H9 (cell line): ENCODE measurements at places on chromosomes 6 and 20.
A peak's percentile ranks its signal among the peaks of the same experiment; 100 is the strongest.

DNA sequence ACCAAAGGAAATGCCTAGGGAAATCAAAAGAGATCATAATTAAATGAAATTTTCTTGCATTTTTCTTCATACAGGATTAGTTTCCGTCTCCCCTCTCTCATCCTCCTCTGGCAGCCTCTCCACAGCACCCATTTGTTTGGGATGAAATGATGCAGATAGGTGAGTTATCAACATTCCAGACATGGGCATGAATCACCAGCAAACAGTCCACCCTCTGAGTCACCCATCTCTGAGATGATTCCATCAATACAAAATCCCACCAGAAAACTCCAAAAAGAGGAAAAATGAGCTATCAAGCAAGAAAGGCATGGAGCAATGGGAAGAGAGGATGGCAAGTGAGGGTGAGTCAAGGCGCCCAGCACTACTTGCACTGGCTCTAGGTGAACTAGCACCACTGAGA is 11.4 kb downstream of the MC3R start:
- H3K4me1 ChIP-seq, result no peaks in the 10 kb centered on the region
- H3K4me3 ChIP-seq, result no peak overlapping the region
- no peak overlapping the region for H3K27ac ChIP-seq

GRCh38 chr6:165575158-165575549 is 87.9 kb downstream of the PDE10A start:
- no peak for DNase-seq
- no peaks in the 10 kb centered on the region for H3K27me3 ChIP-seq
- no peaks in the 10 kb centered on the region for H3K36me3 ChIP-seq
- H3K4me1 ChIP-seq, result 0 out of 2 replicates have a peak, but pooled peaks cover 1% of the 10 kb centered on the region

DNA sequence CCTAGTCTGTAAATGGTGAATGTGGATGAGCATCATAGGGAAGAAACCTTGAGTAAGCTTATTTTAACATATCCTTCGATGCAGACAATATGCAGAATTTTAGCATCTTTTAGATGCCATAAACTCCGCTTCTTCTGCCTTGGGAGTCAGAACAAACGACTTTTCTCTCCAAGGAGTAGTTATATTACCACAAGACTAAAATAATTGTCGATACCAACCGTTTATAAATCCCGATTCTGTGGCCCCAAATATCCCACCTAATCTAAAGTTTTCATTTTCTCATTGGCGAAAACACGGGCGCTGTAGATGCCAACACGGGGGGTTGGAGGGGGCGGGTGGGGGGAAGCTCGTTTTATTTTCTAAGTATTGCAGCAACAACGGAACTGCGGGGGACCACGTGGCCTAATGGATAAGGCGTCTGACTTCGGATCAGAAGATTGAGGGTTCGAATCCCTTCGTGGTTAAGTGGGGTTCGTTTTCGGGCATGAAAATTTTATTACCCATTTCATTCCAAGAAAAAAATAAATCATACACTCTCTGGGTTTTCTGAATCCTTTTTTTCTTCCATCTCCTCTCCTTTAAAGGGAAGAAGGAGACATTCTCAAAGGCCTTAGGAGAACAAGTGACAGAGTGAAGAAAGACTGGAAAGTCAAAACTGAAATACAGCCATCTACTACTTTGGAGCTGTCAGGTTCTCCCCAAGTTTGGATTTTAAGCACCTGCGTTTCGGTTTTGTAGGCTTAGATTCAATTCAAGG is 65.5 kb upstream of the BTN3A2 start:
- no peaks in the 10 kb centered on the region for H3K36me3 ChIP-seq
- H3K4me1 ChIP-seq, result no peaks in the 10 kb centered on the region
- no peak overlapping the region for H3K27ac ChIP-seq
- no peaks in the 10 kb centered on the region for H3K27me3 ChIP-seq

- H3K36me3 ChIP-seq, result no peaks in the 10 kb centered on the region
- DNase-seq, result no peak
- H3K4me3 ChIP-seq, result no peak overlapping the region
- peaks cover 16% of the 10 kb centered on the region for H3K27me3 ChIP-seq
- no peak overlapping the region for H3K27ac ChIP-seq
- peaks cover 2% of the 10 kb centered on the region; the same call in 1 of the 2 replicates for H3K4me1 ChIP-seq
Measured at GRCh38 chr6:26497610-26498009, 2.5 kb upstream of the BTN1A1 start.

GRCh38 chr6:169798764-169799473 is 47.5 kb downstream of the ERMARD start:
- H3K4me3 ChIP-seq, result no peak overlapping the region
- no peak overlapping the region for H3K27ac ChIP-seq
- no peak for DNase-seq
- H3K27me3 ChIP-seq, result no peaks in the 10 kb centered on the region
- no peaks in the 10 kb centered on the region for H3K4me1 ChIP-seq
- no peaks in the 10 kb centered on the region for H3K36me3 ChIP-seq

- no peaks in the 10 kb centered on the region for H3K27me3 ChIP-seq
- peaks cover 15% of the 10 kb centered on the region for H3K4me1 ChIP-seq
- DNase-seq, result no peak
- peaks cover 4% of the 10 kb centered on the region; the same call in 1 of the 3 replicates for H3K36me3 ChIP-seq
- no peak overlapping the region for H3K4me3 ChIP-seq
Measured at GRCh38 chr20:31712112-31712553, 10.5 kb downstream of the BCL2L1 start.

GRCh38 chr6:109801794-109802193 is 110.7 kb downstream of the FIG4 start:
- H3K36me3 ChIP-seq, result peaks cover 2% of the 10 kb centered on the region; the same call in 1 of the 2 replicates
- H3K4me1 ChIP-seq, result peaks cover 5% of the 10 kb centered on the region; the same call in 1 of the 2 replicates
- no peak overlapping the region for H3K4me3 ChIP-seq
- no peak overlapping the region for H3K27ac ChIP-seq

GRCh38 chr6:47247227-47247797 is 62.4 kb downstream of the TNFRSF21 start:
- H3K27me3 ChIP-seq, result no peaks in the 10 kb centered on the region
- DNase-seq, result no peak
- H3K4me1 ChIP-seq, result no peaks in the 10 kb centered on the region
- peaks cover 24% of the 10 kb centered on the region for H3K36me3 ChIP-seq

DNA sequence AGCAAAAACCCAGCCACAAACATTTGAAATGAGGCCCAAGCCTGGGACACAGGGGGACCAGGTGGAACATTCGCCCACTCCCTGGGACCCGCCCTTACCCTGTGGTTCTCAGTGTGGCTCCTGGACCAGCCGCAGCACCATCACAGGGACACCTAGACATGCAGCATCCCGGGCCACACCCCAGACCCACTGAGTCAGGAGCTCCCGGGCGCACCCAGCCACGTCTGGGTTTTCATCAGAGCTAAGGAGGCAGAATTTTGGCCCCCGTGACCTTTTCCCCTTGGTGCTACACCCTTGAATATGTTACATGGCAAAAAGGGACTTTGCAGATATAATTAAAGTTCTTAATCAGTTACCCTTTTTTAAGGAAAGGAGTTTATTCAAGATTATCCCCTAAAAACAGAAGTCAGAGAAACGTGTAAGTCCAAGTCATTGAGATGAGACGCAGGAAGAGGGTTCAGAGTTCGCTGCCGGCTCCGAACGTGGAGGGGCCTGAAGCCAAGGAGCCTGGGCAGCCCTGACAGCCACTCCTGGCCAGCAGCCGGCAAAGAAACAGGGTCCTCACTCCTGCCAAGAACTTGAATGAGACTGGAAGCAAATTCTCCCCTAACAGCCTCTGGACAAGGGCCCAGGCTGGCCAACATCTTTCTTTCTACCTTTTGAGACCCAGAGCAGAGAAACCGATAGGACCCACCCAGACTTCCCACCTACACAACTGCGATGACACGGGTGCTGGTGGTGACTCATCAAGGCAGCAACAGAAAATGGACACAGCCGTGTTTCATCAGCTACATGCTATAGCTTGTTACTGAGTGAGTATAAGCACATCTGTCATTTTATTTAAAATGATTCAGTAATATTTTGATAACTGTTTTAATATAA is 25.3 kb downstream of the BFSP1 start:
- no peak for DNase-seq
- no peaks in the 10 kb centered on the region; the same call in 1 of the 2 replicates for H3K27me3 ChIP-seq
- no peaks in the 10 kb centered on the region for H3K36me3 ChIP-seq
- H3K4me1 ChIP-seq, result no peaks in the 10 kb centered on the region
- H3K4me3 ChIP-seq, result peak overlapping the region; percentile 59

DNA sequence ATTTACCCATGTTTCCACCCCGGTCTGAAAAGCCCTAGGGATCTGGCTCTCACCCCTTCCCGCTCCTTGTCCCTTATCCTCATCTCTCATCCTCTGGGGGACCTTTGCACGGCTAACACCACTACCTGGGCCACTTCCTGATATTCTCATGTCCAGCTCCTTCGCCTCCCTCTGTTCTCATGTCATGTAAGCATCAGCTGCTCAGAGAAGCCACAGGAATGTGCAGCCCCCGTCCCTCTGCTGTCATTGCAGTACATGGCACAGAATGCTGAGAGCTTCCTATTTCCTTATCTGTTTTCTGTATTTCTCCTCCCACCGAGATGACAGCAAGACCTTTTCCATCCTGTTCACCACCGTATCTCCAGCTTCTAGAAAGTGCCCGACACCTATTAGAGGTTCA is 102.4 kb downstream of the MTHFD1L start:
- no peak overlapping the region for H3K4me3 ChIP-seq
- H3K4me1 ChIP-seq, result no peaks in the 10 kb centered on the region
- no peaks in the 10 kb centered on the region for H3K27me3 ChIP-seq

GRCh38 chr6:6543181-6543879 is 45.2 kb upstream of the LY86 start:
- peaks cover 1% of the 10 kb centered on the region; the same call in 1 of the 2 replicates for H3K36me3 ChIP-seq
- H3K27ac ChIP-seq, result no peak overlapping the region
- H3K4me1 ChIP-seq, result no peaks in the 10 kb centered on the region; the same call in 1 of the 2 replicates
- DNase-seq, result no peak

DNA sequence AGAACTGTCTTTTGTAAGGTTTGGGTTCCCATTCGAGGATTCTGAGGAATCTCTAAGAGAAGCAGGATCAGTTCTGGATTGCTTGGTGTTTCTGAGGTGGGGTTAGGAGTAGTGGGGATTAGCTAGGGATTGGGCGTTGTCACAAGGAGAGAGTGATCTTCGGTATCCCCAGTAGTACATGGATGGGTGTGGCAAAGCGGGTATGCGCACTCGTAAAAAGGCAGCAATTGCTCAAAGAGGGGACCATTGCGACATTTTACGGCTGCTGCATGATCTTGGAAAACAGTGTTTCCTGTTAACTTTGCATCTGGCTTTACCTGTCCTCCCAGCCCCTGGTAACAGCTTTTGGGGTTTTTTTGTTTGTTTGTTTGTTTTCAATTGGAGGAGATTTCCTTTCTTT is 9.7 kb upstream of the ZSCAN9 start:
- H3K27ac ChIP-seq, result no peak overlapping the region
- no peaks in the 10 kb centered on the region; the same call in 2 of the 3 replicates for H3K36me3 ChIP-seq
- H3K4me1 ChIP-seq, result no peaks in the 10 kb centered on the region
- no peak for DNase-seq
- H3K27me3 ChIP-seq, result peaks cover 3% of the 10 kb centered on the region; the same call in 1 of the 2 replicates

- H3K36me3 ChIP-seq, result 0 out of 3 replicates have a peak, but pooled peaks cover 2% of the 10 kb centered on the region
- peaks cover 20% of the 10 kb centered on the region; the same call in 1 of the 2 replicates for H3K27me3 ChIP-seq
- no peak overlapping the region for H3K27ac ChIP-seq
- no peak for DNase-seq
Measured at GRCh38 chr6:45665859-45666258, 288.1 kb upstream of the SUPT3H start.

DNA sequence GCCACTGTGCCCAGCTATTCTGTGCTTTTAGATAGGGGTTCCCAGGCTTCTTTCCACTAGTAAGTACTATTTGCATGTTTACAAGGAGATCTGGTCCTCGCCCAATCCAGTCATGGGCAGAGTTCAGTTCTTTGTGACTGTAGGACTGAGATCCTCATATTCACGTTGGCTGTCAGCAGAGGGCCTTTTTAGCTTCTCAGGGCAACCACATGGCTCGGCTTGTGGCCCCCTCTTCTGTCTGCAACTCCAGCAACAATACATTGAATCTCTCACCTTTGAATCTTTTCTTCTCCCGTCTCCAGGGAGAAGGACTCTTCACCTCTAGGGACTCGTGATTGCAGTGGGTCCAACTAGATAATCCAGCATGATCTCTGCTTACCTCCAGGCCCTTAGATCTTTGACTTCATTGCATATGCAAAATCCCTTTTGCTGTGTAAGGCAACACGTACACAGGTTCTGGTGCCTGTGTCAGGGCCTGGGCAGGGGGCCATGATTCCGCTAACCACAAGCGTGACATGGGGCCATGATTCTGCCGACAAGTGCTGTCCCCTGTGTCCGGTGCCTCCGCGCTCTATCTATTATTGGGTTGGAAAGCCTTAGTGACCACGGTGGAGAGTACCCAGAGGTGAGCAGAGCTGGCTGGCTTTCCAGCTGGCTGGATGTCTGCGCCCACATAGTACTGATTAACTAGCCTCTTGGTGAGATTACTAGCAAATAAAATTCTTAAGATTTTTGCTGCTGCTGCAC is 5.1 kb downstream of the CCR6 start:
- no peaks in the 10 kb centered on the region for H3K27me3 ChIP-seq
- DNase-seq, result no peak
- no peak overlapping the region for H3K4me3 ChIP-seq
- H3K27ac ChIP-seq, result no peak overlapping the region
- H3K4me1 ChIP-seq, result no peaks in the 10 kb centered on the region

- no peak for DNase-seq
- no peak overlapping the region for H3K4me3 ChIP-seq
- no peaks in the 10 kb centered on the region for H3K27me3 ChIP-seq
- H3K4me1 ChIP-seq, result no peaks in the 10 kb centered on the region
Measured at GRCh38 chr6:158764926-158765325, 54.2 kb downstream of the EZR start.

DNA sequence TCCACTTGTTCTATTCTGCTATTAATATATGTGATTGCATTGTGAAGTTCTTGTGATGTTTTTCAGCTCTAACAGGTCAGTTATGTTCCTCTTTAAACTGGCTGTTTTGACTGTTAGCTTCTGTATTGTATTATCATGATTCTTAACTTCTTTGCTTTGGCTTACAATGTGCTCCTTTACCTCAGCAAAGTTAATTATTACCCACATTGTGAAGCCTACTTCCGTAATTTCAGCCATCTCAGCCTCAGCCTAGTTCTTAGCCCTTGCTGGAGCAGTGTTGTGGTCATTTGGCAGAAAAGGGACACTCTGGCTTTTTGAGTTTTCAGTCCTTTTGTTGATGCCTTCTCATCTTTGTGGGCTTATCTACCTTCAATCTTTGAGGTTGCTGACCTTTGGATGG is 440.2 kb downstream of the TBC1D32 start:
- no peak for DNase-seq
- no peak overlapping the region for H3K27ac ChIP-seq
- no peaks in the 10 kb centered on the region for H3K4me1 ChIP-seq
- no peaks in the 10 kb centered on the region for H3K27me3 ChIP-seq

GRCh38 chr20:49505518-49505917 is 23.1 kb upstream of the KCNB1 start:
- H3K27ac ChIP-seq, result no peak overlapping the region
- no peak overlapping the region for H3K4me3 ChIP-seq
- peaks cover 9% of the 10 kb centered on the region for H3K36me3 ChIP-seq
- DNase-seq, result peak; percentile 61

DNA sequence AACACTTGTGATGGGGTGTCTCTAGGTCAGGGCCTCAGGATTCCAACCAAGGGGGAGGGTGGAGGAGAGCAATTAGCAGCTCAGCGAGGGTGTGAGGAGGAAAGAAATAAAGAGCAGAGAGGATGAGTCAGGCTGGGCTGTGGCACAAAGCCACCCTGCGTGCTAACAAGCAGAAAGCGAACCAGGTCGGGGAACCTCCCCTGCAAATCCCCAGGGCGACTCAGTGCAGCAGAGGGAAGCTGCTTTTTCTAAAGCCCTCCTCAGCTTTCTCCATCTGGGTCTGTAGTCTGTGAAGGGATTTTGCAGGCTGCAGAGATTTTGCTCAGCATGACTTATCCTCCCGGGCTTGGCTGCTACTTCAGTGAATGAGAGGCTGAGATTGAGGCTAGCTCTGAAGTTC is 6.6 kb upstream of the SPO11 start:
- no peaks in the 10 kb centered on the region for H3K4me1 ChIP-seq
- no peak overlapping the region; the same call in 2 of the 3 replicates for H3K4me3 ChIP-seq
- no peaks in the 10 kb centered on the region for H3K27me3 ChIP-seq
- peak; percentile 71 for DNase-seq
- no peaks in the 10 kb centered on the region for H3K36me3 ChIP-seq
- no peak overlapping the region for H3K27ac ChIP-seq
